ENCODE measurements at places on chromosomes 6 and 20.
A peak's percentile ranks its signal among the peaks of the same experiment; 100 is the strongest.

DNA sequence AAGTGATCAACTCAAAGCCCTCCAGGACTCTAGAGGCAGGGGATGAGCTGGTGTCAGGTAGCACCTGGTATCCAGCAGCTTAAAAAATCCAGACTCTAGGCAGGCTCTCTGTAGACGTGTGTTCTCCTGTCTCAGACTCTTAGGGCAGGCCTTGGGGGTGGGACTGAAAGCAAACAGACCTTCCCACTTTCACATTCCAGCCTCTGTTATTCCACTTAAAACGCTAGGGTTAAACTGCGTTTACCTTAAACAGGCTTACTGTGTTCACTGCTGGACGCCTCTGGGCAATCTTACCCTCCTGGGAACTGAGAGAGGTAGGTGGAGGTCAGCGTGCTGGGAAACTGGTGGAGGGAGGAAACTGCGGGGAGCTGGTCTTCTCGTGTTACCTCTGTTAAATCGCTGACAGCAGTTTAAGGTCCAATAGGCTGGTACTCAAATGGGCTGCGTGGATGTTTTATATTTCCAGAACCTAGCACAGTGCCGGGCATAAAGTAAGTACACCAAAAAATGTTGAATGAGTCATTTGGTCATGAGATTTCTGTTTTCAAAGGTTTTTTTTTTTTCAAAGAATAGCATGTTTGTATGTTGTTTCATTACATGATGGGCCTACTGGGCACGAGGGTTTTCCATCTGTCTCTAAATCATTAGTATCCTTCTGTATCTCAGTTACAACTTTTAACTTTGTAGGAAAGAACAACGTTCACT is at the start of gene GCNT2:
GCNT2 (plus strand) TSS at position 248 of the 705 bp plus-strand sequence. CDS start 7,561 bp downstream, outside the sequence.
- DNase-seq: peak; percentile 93

- DNase-seq: no peak
Observed at GRCh38 chr6:41288030-41288753, 1.7 kb upstream of the TREM1 start.

DNA sequence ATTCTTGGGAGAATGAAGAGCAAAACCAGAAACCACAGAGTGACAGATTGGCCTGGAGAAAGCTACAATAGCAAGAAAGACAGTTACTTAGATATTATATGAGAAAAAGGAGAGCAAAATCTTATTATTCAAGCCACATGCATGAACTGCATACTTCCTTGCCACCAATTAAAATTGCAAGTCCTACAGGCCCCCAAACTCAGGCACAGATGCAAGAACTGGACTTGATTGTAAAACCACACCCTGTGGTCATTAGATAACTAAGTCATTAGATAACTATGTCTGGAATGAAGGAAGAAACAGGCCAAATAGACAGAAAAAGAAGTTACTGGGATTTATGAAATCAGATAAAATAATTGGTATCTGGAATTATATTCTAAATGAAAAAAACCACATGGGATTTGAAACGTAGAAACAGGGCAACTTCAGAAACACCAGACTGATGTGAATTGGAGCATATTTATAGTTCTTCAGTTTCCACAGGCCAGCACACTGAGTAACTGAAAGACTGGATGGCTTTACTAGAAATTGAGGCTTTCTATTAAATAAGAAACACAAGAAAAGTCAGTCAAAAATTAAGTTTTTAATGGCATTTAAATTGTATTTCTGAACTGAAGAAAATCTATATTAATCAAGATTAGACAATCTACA is 49.4 kb upstream of the CARMIL1 start:
- DNase-seq: peak; percentile 56

DNA sequence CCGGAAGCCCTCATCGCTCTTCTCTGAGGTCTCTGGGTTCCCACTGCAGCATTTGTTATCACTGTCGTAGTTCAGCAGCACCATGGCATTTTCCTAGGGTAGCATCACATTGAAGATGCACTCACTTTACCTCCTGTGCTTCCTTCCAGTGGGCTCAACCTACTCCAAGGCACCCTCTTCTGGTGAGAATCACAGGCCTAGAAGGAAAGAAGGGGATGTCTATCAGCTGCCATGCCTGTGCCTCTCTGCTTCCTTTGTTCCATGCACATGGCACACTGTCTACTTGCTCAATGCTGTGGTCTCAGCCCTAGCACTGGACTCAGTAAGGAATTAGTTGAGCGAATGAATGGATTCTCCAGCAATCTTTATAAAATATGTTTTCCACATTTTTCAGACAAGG is 22.6 kb downstream of the CST4 start:
- DNase-seq: no peak

GRCh38 chr6:156425359-156426020 is 351.7 kb upstream of the ARID1B start:
- no peak for DNase-seq
